BE2C (cell line): ENCODE measurements at places on chromosomes 16 and 17.
A peak's percentile ranks its signal among the peaks of the same experiment; 100 is the strongest.

DNA sequence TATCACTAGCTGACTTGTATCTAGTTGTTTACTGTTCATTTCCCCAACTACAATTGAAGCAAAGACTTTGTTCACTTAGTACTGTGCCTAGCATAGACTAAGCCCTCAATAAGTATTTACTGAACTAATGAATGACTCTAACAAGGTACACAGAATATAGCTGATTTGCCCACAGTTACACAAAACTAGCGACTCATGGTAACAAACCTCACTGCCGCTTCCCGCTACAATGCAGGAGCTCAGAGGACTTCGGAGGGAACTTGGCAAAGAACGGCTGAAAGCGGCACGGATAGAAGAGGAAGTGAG lies 524 bp downstream of the EFTUD2 start:
- DNase-seq, result no peak

- no peak for DNase-seq
Observed at GRCh38 chr17:7789131-7789530, 44.9 kb upstream of the KDM6B start.

GRCh38 chr16:30184891-30185682 lies 1.7 kb downstream of the CORO1A start:
- DNase-seq, result peak; percentile 18

GRCh38 chr16:66906916-66907836 lies 11.5 kb downstream of the CDH16 start:
- no peak for DNase-seq

DNA sequence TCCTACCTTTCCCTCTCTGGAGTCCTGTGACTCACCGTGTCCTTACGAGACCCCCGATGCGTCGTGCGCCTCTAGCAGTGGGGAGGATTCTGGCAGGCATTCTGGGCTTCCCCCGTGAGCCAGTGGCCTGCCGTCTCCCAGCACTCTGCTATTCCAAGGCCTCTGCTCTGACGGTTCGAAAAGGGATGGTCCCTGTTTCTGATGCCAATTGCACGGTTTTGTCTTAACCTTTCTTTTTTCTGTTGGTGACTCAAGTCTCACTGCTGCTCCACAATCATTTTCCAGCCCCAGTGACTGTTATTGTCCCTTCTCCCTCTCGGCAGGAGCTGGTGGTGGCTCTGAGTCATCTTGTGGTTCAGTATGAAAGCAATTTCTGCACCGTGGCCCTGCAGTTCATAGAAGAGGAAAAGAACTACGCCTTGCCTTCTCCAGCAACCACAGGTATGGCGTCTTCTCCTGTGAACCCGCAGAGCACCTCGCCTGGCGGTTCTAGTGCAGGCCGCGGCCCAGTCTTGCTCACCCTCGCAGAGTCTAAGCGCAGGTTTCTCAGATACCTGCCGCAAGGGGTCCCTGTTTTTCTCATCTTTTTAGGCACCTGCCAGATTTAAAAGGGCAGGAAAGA lies 100.1 kb upstream of the CHMP6 start:
- peak; percentile 38 for DNase-seq

DNA sequence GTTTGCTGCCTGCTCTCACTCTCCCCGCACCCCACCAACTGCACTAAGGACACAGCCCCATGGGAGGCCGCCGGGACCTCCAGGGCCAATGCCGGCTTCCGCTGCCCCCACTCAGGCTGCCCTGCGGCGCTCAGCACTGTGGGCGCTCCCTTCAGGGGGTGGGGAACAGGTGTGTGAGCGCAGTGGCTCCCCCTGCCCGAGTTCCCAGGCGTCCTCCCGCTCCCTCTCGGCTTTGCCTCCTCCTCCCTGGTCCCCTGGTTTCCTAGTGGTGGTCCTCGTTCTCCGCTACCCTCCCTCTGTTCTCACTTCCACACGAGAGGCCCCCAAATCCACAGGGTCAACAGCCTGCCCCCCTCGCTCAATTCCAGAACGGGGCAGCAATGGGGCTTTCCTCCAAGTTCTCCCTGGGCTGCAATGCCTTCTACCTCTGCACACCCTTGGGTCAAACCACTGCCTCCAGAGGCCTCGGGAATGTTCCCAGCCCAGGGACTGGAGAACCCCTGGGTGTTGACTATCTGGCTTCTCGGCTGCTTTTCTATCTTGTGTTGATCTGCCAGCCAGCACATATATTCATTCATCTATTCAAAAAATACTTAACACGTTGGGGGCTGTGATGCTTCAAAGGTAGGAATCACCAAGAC lies 9.9 kb downstream of the FOXJ1 start:
- DNase-seq, result no peak

- DNase-seq, result no peak
Observed at GRCh38 chr17:43019418-43019817, 2.8 kb downstream of the VAT1 start.

GRCh38 chr16:85950136-85950918 lies 51.4 kb downstream of the IRF8 start:
- no peak for DNase-seq

DNA sequence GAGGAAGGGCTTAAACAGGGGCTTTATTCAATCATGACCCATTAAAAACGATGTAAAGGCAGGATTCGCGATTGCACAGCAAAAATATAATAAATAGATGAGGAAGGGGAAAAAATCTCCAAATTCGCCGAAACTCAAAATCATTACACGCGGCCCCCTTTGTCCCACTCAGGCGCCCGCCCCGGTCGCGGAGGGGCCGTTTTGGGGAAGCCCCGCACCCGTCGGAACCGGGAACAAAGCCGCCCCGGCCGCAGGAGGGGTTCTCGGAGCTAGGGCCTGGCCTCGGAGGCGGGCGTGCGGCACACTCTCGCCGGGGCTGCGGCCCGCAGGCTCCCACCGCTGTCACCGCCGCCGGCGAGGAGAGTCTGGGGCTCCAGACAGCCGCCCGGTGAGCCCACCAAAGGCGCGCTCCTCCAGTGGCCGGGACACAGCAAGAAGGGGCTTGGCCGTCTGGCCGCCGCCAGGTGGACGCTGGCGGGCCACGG lies 521 bp downstream of the C16orf87 start:
- DNase-seq, result peak; percentile 51

GRCh38 chr17:57006040-57006439 lies 28.1 kb downstream of the SCPEP1 start:
- no peak for DNase-seq

- DNase-seq, result peak; percentile 75
Observed at GRCh38 chr17:76408037-76408849, 23.8 kb downstream of the SPHK1 start.

DNA sequence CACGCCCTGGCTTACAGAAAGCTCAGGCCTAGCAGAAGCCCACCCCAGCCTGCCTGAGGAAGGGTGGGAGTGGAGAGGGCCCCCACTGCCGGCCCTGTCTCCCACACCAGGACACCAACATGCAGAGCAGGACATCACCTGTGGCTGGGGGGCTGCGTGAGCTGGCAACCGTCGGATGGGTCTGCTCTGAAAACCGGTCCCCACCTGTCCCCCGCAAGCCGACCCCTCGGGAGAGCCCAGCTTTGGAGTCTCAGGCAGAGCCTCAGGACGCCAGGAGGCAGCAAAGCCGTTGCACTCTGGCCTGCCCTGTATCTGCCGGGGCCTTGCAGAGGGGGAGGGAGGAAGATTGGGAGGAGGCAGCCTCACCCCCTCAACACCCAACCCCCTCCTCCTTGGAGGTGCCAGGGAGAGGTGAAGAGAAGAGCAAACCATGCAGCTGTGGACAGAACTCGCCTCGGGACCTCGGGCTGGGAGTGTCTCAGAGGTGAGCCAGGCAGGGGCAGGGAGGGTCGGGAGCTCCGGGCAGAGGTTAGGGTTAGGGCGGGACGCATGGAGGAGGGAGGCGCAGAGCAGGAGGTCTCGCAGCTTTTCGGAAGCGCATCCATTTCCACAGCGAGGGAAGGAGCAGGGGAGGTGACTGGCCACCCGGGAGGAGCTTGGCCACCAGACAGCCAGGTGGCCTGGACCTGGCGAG lies 30.4 kb upstream of the ZC3H18 start:
- peak; percentile 13 for DNase-seq
